NCI-H2107 (cell line): ENCODE measurements at places on chromosomes 2 and 18.

GRCh38 chr2:16218625-16219024 is 278.3 kb downstream of the MYCN start:
- no peak for DNase-seq

- no peak for DNase-seq
Measured at GRCh38 chr2:33038799-33039198, 92.0 kb downstream of the LTBP1 start.

- peak; percentile 9 for DNase-seq
Measured at GRCh38 chr2:163132850-163133249, 294.3 kb upstream of the KCNH7 start.

GRCh38 chr2:144801766-144802165 is 281.8 kb upstream of the ZEB2 start:
- DNase-seq = no peak

- DNase-seq = no peak
Measured at GRCh38 chr2:177691177-177691576, 298.6 kb downstream of the AGPS start.

DNA sequence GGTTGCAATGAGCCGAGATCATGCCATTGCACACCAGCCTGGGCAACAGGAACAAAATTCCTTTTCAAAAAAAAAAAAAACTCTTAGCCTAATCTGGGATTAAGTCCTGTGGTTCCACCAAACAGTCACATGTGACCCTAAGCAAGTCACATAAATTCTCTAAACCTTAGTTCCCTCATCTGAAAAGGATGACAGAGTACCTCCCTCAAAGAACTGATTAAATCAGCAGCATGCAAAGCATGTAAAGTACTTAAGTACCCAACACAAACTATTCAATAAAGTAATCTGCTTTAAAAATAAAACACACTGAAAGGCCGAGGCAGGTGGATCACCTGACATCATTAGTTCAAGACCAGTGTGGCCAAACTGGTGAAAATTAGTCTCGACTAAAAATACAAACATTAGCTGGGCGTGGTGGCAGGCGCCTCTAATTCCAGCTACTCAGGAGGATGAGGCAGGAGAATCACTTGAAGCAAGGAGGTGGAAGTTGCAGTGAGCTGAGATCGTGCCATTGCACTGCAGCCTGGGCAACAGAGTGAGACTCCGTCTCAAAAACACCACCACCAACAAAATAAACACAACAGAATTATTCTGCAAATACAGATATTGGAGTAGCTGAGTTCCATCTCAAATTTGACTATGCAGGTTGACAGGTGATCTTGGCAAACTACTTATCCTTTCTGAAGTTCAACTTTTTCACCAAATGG is 7.0 kb downstream of the USP34 start:
- DNase-seq = no peak

GRCh38 chr2:177211576-177212105 is 953 bp upstream of the HNRNPA3 start:
- no peak for DNase-seq

DNA sequence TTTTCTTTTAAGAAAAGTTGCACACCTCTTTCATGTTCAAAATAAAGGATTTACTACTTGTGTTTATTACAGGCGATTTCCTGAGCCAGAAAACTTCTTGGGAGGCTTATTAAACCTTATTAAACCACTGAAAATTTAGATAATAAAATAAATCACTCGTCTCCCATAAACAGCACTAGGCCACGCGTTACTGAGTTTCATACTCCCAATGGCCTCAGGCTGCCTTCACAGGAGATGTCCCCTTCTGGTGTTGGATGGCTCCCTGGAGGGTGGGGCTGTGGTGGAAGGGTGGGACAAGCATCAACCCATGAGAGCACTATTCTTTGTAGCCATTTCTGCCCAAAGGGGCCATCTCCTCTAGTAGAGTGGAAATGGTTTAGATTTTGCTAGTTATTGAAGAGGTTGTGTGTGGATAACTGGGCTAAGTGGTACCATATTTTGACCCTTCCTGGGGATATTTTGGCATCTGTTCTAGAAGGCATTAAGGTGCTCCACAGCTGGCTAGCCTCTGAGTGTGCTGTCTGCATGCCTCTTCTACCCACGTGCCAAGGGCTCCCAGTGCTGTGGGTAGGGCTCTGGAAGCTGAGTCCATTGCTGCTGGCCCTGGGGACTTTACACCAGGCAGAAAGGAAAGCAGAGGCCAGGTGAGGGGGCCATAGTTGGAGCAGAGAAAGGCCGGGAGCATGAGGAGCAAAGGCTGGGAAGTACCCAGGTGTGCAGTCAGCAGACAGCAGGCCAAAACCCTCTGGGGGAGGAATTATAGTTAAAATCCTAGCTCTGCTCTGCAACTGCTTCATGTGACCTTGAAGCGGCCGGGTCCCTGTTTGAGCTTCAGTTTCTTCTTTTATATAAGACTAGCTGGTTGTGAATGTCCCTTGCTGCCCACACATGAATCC is 121.7 kb upstream of the SMAD2 start:
- no peak for DNase-seq

- no peak for DNase-seq
Measured at GRCh38 chr2:187208199-187208785, 239.8 kb downstream of the CALCRL start.

GRCh38 chr18:8474661-8475060 is 134.6 kb upstream of the RAB12 start:
- DNase-seq = no peak

DNA sequence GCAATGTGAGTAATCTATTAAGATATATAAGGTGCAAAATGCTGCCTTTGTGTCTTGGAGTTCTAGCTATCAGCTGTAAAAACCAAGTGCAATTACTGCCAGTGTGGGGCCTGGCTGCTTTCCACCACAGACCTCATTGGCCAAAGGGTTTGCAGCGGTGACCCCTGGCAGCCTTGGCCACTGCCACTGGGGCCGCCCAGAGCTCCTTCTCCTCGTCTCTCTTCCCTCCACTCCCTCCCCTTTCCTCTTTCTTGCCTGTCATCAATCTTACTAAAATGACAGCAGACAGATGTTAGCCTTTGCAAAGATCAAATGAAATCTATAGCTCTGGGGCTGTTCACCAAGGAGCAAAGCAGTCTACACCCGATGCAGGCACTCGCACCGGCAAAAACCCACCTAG is 986.3 kb downstream of the BCL11A start:
- DNase-seq = no peak

GRCh38 chr2:167961536-167962048 is 285.8 kb downstream of the STK39 start:
- no peak for DNase-seq

GRCh38 chr18:8942021-8942908 is 160.2 kb upstream of the NDUFV2 start:
- no peak for DNase-seq

- no peak for DNase-seq
Measured at GRCh38 chr18:2536493-2536892, 34.8 kb downstream of the METTL4 start.

- no peak for DNase-seq
Measured at GRCh38 chr2:27724905-27725701, 46.4 kb upstream of the MRPL33 start.

- no peak for DNase-seq
Measured at GRCh38 chr2:2165135-2165534, 165.9 kb downstream of the MYT1L start.

GRCh38 chr2:83850071-83850725 is 608.9 kb downstream of the SUCLG1 start:
- DNase-seq = no peak

- no peak for DNase-seq
Measured at GRCh38 chr2:144032566-144032965, 487.4 kb downstream of the ZEB2 start.

DNA sequence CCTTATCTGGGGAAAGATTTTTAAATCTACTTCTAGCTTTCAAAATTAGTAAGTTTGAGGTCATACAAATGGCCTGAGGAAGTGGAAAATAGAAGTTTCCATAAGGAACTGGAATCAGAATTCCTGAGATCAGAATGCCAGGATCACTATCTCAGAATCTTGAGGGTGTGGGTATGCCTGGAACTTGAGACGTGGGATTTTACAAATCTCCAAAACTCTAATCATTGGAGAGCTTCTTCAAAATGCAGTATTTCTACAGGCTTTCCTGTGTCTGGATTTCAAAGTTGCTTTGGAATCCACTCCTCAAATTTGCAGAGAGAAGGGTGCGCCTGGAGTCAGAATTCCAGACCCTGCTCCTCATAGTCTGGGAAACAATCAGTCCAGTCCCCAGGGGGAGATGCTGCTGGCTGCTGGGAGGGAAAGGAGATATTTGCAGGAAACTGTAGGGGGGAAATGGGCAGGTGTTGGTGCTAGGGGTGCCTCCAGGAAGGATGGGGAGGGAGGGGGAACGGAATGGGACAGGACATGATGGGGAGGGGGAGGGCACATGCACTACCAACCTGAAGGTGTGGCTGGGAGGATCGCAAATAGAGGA is 31.0 kb upstream of the CATIP start:
- DNase-seq = no peak

GRCh38 chr2:8229546-8229986 is 452.3 kb upstream of the ID2 start:
- no peak for DNase-seq

GRCh38 chr18:13909141-13909940 is 6.0 kb downstream of the MC2R start:
- DNase-seq = no peak

DNA sequence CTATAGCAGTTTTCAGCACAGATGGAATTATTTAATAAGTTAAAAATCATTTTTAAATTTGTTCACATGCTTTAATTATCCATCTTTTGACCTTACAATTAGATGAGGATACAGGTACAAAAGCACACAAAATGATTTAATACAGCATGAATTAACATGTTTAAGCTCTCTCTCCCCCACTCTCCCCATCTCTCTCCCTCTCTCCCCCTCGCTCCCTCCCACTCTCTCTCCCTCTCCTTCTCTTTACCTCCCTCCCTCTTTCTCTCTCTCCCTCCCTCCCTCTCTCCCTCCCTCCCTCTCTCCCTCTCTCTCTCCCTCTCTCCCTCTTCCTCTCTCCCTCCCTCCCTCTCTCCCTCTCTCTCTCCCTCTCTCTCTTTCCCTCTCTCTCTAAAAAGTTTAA is 7.6 kb downstream of the NBAS start:
- no peak for DNase-seq

GRCh38 chr2:64985447-64985846 is 3.8 kb upstream of the SLC1A4 start:
- no peak for DNase-seq

- no peak for DNase-seq
Measured at GRCh38 chr2:71220743-71221142, 6.2 kb downstream of the PAIP2B start.

DNA sequence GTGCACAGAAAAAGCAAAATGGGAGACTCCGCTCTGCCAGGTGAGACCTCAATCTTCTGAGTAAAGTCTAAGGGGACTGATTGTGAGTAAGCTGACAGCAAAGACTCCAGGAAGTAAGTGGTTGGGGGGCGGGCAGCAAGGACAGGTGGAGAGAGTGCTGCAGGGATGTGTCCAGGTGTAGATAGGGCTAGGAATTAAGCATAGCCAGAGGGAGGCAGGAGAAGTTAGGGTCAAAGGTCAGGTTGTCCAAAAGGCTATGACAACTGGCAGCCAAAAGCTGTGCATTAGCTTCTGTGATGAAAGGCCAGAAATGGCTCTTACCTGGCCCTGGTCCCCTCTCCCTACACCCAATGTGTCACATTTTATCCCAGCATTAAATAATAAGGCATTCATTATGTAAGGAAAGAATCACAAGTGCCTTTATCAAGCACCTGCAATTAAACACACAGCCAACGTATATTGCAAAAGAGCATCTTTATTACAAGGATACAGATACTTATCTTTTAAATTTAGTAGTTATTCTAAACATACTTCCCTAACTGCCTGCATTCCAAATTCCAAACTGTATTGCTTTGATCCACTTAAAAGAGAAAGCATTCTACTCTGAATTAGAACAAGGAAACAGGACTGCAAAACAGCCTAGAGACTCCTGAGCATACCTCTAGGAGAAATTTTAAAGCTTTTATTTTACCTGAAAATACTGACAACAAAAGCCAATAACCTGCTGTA is 247.9 kb downstream of the IRS1 start:
- DNase-seq = no peak

DNA sequence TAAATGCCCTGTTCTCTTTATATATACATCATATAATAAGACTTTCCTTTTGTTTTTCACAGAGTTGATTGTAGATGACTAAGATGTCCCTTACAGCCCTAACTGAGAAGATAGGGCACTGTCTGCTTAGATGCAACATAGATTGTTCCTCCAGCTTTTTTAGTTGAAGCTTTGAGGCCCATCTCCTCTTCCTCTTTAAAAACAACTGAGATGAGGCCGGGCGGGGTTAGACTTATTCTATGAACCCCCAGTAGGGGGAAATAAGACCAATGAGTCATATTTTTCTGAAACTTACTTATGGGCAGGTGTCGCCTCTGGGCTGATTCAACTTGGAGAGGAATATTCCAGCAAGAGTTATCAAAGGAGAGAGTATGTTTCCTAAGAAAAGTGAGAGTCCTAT is 84.6 kb downstream of the FBXO15 start:
- no peak for DNase-seq

DNA sequence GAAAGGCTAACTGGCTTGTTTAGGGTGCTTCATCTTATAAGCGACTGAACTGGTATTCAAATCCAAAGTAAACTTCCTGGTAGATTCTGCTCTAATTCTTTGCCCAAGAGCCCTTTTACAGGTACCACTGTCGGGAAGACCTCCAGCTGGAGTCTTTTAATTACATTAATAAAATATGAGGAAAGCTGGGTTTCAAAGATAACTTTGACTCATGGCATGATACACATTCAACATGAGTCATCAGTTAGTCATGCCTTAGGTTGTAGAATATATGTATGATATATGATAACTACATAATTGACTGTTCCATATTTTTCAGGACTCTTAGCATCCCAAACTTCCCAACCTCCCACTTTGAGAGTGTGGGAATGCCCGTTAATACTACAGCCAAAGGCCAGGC is 32.3 kb downstream of the ZCCHC2 start:
- DNase-seq = no peak

- DNase-seq = no peak
Measured at GRCh38 chr2:190053426-190053825, 9.1 kb downstream of the MSTN start.

DNA sequence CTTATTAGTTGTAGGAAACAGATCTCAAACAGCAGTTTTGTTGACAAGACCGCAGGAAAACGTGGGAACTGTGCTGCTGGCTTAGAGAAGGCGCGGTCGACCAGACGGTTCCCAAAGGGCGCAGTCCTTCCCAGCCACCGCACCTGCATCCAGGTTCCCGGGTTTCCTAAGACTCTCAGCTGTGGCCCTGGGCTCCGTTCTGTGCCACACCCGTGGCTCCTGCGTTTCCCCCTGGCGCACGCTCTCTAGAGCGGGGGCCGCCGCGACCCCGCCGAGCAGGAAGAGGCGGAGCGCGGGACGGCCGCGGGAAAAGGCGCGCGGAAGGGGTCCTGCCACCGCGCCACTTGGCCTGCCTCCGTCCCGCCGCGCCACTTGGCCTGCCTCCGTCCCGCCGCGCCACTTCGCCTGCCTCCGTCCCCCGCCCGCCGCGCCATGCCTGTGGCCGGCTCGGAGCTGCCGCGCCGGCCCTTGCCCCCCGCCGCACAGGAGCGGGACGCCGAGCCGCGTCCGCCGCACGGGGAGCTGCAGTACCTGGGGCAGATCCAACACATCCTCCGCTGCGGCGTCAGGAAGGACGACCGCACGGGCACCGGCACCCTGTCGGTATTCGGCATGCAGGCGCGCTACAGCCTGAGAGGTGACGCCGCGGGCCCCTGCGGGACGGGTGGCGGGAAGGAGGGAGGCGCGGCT is at the start of gene TYMS:
Gene TYMS (plus strand): TSS at position 343 of the 690 bp plus-strand sequence. CDS start 90 bp downstream, at position 433.
- peak; percentile 43 for DNase-seq

GRCh38 chr2:166223298-166223697 is 95.5 kb upstream of the SCN1A start:
- no peak for DNase-seq
